ENCODE measurements at places on chromosomes 6 and 20.

GRCh38 chr6:113859349-113860180, 2.4 kb downstream of the MARCKS start:
- peak; percentile 37 for DNase-seq

DNA sequence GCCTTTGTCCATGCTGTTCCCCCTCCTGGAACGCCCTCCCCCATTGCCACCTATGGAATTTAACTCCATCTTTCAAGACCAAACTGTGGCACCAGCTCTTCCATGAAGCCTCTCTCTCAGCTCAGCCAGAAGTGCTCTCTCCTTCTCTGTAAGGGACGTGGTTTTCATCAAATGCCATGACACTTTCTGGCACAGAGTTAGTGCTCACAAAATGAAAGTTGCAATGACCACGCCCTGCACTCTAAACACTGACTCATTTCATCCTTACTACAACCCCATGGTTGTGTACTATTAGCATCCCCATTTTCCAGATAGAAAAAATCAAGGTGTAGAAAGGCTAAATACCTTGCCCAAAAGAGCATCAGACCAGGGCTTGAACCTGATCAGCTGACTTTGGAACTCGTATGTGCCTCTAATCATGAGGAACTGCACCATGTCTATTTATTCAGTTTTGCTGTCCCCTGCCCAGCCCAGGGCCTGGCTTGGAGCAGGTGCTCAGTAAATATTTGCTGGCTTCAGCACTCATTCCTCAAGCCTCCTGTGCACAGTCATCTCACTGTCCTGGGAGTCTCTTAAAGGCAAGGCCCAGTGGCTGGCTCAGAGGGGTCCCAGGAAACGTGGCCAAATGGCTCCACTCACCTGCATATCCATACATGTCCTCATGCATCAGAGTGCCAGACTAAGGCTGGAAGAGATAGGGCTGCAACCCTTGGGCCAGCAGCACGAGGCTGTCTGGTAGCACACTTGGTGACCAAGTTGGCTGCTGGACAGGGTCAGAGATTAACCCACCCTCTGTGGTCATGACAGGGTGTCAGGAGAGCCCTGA, 77.9 kb downstream of the MRPL14 start:
- DNase-seq = no peak

GRCh38 chr20:31543966-31544598, 29.8 kb downstream of the HM13 start:
- no peak for DNase-seq

DNA sequence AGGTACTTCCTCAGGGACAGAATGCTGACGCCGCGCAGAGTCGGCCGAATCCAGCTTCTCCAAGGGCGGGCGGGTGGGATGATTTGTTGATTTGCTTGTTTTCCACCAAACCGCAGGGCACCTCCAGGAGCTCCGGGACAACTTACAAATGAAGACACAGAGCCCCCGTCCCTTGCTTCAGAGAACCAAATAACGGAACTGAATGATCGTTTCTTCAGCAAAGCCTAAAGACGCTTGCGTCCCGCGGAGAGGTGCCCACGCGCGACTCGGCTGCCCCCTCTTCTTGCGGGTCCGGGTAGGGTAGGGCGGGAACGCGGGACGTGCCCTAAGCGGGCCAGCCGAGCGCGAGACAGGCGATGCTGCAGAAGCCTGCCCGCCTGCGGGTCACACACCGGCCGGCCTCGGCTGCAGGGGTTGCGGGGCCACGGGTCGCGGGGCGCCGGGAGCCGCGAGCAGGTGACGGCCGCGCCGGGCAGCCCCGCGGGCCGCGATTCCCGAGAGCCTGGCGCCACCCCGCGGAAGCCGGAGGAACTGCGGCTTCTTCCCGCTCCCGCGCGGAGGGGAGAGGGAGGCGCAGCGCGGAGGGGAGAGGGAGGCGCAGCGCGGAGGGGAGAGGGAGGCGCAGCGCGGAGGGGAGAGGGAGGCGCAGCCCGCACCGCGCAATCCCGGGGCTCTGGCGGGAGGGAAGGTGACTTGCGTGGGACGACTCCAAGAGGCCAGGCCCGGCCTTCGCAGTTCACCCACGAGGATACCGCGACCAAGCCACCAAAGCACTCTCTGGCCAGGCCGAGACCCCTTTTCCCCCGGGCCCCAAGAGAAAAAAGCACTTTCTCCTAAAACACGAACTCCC, 7.7 kb upstream of the FOXF2 start:
- DNase-seq = peak; percentile 77

DNA sequence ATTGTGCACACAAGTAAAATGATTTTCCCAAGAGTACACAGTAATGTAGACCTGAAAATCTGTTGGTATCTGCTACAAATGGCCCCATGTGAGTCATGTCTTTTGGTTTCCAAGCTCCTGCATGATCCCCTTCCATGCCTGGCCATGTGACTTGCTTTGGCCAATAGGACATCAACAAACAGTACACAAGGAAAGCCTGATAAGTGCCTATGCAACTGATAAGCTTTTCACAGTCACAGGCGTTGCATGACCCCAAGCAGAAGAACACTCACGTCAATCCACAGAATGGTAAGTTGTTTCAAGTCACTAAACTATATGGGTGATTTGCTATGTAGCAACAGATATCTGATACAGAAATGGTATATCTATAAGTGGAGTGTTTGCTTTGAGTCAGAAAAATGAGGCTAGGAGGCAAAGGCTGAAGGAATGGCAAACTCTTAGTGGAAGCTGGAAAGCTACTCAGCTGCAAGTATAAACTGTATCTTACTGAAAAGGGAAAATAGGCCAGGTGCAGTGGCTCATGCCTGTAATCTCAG, 160.1 kb upstream of the BEND3 start:
- no peak for DNase-seq

GRCh38 chr6:150116200-150116800, 26.5 kb upstream of the PPP1R14C start:
- DNase-seq = no peak
